ENCODE measurements at places on chromosomes 3 and 15.

DNA sequence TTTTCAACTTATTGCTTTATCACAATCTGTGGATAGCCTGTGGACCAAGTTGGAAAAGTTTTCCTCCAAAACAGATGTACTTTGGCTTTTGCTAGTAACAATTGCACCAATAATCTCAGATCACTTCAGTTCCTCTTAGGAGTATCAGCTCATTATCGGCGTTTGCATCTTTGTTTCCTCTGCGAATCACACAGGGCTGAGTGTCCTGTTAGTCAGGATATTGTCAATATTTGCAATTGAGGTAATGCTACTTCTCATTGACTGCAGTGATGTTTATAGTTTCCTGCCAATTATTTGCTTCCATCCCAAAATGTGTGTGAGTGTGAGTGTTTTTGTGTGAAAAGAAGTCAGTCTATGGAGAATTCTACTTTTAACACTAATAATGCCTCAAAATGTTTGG is 545.0 kb downstream of the SI start:
- DNase-seq: no peak

- no peak for DNase-seq
These were observed 8.6 kb downstream of the IRAK2 start for GRCh38 chr3:10173095-10173925.

DNA sequence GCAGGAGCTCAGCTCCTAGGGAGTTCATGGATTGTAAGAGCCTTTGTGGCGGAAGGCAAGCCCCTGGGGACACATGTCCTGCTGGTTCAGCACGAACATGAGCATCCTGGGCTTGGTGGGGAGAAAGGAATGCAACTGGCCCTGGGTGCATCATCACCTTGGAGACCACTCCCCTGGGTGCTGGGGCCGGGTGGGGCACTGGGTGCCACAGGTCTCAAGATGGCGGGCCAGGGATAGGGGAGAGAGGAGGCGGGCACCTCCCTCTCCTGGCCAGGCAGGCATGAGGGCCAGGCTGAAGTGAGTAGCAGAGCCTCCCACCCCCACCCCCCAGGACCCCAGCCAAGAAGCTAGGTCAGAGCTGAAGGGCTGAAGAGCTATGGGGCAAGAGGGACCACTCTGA is 768 bp downstream of the PCBP4 start:
- no peak for DNase-seq

DNA sequence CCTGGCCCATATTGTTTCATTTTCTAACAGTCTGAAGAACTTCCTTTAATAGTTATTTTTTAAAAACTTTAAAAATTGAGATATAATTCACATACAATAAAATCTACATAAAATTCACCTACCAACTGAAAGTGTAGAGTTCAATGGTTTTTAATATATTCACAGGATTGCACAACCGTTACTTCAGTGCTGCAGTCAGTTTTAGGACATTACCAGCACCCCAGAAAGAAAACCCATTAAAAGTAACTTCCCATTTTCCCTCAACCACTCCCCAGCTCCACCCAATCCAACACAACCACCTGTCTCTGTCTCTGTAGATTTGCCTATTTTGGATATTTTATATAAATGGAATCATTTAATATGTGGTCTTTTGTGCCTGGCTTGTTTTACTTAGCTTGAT is 29.6 kb downstream of the MGA start:
- DNase-seq: no peak

DNA sequence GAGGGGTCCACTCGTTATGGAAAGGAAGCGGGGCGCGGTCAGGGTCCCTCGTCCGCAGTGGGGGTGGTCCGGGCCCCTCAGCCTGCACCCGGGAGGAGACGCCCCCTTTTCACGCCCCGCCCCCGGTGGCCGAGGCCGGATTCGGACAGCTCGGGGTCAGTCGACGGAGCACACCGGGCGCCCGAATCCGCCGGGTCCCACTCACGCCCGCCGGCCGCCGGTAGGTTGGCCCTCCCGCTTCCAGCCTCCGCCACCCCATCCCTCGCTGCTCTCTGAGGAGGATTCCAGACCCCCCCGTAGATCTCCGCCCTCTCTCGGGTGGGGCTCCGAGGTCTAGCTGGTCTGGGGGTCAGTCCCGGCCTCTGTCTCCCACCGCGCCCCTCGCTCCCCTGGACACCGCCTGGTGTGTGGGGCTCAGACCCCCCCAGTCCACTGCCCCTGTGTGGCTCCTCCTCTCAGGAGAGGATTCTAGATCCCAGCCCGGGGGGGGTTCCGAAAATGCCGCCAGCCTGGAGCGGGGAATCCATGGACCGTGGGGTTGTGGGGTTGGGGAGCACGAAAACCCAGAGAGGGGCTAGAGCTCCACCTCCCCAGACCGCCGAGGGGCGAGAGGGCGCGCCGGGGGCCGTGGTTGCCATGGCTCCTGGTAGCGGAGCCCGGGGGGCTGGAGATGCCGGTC is 725 bp downstream of the CHL1 start:
- DNase-seq: no peak

DNA sequence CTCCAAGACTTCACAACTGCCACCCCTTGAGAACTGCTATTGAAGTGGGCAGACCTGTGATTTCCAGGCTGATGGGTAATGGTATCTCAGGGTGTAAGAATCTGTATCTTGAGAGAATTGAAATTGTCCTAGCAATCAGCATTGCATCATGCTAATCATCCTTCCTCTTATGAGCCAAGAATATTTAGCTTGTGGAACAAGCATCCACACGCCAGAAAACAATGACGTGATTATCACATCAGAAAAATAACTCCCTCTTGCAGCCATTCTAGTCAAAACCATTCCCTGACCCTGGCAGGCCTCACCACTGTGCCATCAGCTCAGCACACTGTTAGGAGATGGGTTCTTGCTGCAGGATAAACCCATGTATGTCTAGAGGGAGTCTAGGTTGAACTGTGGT is 6.7 kb downstream of the BCL2L10 start:
- DNase-seq: no peak

GRCh38 chr3:118550556-118550955 is 484.1 kb downstream of the IGSF11 start:
- no peak for DNase-seq

DNA sequence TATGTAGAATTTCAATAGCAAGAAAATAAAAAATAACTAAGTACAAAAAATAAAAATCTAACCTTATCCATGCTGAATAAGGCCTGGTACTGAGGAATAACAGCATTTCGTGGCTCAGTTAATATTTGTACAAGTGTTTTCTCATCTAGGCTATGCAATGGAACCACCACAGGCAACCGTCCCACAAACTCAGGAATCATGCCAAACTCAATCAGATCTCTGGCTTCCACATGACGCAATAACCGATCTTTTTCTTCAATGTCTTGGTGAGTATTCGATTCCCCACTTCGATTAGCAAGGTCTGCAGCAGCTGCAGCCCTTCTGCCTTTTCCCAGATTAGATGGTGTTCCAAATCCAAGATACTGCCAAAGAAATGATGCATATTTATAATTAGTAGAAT is 21.1 kb upstream of the PDCD7 start:
- no peak for DNase-seq

DNA sequence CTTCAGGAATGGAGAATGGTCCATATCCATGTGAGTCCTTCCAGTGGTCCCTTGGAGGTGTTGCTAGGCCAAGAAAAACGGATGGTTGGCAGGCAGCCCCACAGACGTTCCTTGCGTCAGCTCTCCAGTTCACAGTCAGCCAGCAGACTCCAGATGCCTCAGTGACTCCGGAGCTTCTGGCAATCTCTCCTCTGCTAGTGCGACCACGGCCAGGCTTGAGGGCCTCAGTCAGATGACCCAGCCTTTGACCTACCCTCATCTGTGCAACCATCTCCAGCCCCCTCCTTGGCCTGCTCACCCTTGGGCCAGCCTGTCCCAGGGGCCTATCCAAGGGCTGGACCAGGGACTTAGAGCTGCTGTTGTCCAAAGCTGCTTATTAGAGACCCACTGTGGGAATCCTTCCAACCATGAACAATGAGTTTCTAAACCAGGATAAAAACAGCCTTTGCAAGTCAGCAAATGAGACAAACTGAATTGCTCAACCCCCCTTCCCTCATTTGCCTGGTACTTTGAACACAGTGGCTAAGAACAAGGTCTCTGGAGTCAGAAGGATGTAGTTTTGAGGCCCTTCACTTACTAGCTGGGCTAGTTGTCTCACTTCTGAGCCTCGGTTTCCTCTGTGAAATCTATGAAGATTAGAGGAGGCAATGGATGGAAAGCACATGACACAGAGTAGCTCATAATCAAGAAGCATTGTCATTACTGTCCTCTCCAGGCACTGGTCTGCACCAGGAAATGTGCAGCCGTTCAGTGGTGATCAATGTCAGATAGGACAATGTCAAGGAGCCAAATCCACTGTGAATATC is 44.8 kb downstream of the ANP32A start:
- DNase-seq: no peak

GRCh38 chr3:156751461-156752025 is 74.6 kb upstream of the LEKR1 start:
- no peak for DNase-seq

DNA sequence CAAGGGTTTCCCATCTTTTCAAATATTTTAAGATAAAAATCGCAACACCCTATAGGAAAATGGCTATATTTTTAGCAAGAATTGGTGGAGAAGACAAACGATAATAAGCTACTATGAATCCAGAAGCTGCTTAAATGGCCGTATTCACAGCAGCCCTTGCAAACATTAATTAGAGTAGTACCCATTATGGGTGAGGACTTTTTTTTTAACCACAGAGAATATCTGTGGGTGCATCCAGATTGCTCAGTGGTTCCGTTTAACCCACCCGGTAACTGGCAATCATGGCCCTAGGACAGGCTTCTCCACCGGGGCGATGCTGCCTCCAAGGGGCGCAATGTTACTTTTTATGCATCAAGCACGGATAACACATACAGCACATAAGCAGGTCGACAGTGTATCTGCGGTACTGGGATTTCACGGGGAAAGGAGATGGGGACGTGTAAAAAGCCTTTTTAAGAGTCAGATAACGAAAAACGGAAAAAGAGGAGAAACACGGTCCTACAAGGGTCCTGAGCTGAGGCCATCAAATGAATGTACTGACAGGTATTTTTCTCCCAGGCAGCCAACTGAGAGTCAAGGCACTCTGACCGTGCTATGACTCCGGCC is 968 bp upstream of the TMEM266 start:
- no peak for DNase-seq

- DNase-seq: no peak
These were observed 51.7 kb downstream of the UBE2E2 start for GRCh38 chr3:23254835-23255234.

DNA sequence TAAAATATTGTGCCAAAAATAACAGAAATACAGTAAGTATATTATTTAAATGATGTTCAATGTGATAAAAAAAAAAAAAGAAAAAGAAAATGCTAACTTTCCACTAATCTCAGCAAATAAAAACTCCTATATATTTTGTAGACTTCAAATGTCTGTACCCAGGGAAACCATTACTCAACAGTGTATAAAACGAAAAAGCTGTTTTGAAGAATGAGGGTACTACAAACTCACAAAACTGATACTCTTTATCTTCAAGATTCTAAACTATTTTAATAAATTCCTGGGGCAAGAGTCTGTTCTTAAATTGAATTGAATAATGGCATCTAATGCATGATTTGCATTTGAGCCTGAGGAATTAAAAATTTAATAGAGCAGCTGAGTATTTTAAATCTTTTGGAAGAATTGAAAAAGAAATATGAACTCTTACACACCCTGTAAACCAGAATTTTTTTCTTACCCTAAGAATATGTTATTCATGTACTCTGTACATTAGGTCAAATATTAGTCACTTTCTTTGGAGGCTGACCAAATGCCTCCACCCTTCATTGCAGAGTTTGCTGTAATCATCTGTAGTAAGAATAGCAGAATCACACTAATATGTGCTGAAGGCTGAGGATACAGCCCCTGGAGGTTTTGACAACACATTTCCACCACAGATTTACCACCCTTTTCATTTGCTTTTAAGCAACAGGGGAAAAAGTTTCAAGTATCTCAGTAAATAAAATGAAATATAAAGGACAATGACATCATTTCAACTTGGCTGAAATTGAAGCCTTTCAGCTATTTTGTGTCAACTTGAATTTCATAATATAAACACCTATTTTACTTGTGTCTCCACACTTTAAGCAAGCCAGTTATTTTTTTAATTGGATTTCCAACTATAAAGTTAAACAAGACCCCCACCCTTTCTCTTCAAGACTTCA is 79.7 kb downstream of the FBN1 start:
- no peak for DNase-seq

DNA sequence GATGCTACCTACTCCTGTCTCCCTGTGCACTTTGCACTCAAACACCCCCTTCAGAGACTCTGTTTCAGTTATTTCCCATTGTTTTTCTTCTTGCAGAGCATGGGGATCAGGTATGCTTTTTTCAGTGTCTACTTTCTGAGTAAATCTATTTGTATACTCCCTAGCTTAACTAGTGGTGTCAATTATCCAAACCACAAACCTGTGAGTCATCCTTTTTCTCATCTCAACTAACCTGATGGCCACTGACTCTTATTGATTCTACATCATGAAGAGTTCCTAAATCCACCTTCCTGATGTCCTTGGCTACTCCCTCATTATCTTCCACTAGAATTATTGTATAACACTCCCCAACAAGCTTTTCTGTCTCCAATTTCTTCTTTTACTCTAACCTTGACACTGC is 68.0 kb downstream of the DIPK2A start:
- no peak for DNase-seq

DNA sequence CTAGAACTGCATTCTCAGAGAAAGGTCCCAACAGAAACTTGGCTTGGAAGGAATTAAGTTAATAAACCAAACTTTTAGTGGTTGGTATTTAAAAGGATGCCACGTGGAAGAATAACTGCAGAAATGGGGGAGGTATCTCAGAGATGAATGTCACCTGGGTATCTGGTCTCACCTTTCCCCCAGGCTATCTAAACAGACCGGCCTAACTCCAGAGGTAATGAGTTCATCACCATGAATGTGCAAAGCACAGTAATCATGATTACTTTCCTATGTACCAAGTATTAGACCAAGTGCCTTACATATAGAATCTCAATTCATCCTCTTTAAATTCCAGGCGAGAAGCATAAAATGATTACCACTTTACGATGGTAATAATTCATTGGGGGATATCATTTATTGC is 80.8 kb downstream of the FBN1 start:
- no peak for DNase-seq

GRCh38 chr3:67059443-67059842 is 61.3 kb downstream of the KBTBD8 start:
- no peak for DNase-seq

GRCh38 chr3:22372292-22373062 is 621.5 kb upstream of the ZNF385D start:
- no peak for DNase-seq

DNA sequence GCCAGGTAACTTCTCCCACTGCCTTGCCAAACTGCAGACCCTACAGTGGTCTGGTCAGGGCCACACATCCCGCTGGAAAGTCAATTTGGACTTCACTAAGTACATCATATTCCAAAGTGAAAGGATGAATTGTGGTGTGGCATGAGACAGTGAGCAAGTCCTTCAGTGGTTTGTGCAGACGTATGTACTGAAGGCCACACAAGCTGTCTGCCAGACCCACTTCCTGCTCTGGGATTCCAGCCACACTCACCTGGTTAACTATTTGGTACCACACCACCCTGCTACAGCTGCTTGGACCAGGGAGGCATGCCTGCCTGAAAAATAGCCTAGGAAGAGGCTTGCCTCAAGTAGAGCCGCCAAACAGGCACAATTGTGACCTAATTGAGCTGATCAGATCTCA is 94.1 kb upstream of the STRIT1 start:
- no peak for DNase-seq
